ENCODE measurements at places on chromosomes 6 and 20. TPM values are rescaled to one million over a fixed set of nuclear protein-coding genes. Genes with fewer than 3 reads are reported as not detected.

DNA sequence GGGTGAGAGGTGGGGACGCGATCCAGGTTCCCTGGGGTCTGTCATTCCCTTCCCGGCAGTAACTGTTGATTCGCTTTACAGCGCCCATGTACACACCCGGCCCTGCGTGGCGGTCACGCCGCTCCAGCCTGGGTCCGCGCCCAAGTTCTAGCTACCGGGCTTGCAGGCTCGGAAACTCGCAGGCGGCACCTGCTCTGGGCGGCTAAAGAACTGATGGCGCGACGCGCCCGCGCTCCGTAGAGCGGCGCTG is 1.4 kb upstream of the POU3F2 start:
- DNase-seq: no peak

GRCh38 chr6:139764498-139764986 is 390.1 kb upstream of the CITED2 start:
- DNase-seq: peak; percentile 64

DNA sequence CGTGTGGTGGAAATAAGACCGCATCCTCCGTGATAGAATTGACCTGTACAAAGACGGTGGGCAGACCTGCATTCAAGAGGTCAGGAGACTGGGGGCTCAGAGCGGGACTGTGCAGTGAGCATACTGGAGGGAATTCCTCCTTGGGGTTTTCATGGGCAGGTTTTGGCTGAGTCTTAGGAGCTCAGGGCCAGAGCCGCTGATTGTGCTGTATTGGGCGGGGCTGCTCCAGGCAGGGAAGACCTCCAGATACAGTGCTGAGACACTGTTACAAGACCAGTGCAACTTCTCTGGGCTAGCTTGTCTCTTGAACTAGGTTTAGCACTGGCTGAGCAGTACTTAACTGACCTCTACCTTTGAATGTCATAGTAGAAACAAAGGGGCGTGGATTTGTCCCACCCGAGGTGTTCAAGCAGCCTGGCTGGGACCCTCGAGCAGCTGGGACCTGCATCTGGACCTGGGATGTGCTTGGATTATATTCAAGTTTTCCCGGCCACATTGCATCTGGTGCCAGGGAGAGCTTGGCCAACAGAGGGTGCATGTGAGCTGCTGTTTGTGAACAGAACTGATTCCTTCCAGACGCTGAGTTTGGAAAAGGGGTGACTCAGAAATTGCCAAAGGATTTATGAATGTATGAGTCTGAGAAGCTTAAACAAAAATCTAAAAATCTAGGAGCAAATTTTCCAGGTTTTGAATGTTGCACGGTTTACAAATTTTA is 33.4 kb upstream of the SLC22A1 start:
- DNase-seq: peak; percentile 24

- peak; percentile 93 for DNase-seq
Measured at GRCh38 chr6:10521104-10521808, at the start of gene GCNT2. GCNT2 (plus strand) TSS chr6:10521351; CDS start chr6:10528912, 7,561 bp downstream.

DLK2 gene
- total RNA-seq: 13.7 TPM

CST5 gene
- total RNA-seq: not detected
